ENCODE measurements at places on chromosomes 1 and 21. TPM values are rescaled to one million over a fixed set of nuclear protein-coding genes. Genes with fewer than 3 reads are reported as not detected.

Gene SAMD11
- total RNA-seq: not detected

Gene ATF3
- 1.4 TPM for total RNA-seq

Gene KCNC4
- 13.6 TPM for total RNA-seq

Gene RGSL1
- total RNA-seq: not detected

Gene SLAMF8
- not detected for total RNA-seq

Gene GPR89B
- 17.1 TPM for total RNA-seq

Gene ARTN
- total RNA-seq: 0.27 TPM

Gene CFAP126
- total RNA-seq: not detected

Gene SH3D21
- total RNA-seq: 2.8 TPM

Gene CHD5
- 0.07 TPM for total RNA-seq

Gene FCGR3A
- total RNA-seq: not detected

Gene SH2D2A
- total RNA-seq: 0.27 TPM

Gene OR2L8
- not detected for total RNA-seq

Gene SLC9C2
- total RNA-seq: not detected

Gene DDR2
- total RNA-seq: 65.0 TPM

Gene CA14
- not detected for total RNA-seq

Gene S100A5
- total RNA-seq: not detected

Gene DENND2D
- total RNA-seq: 0.36 TPM

Gene LDLRAD1
- not detected for total RNA-seq

Gene DNM3
- total RNA-seq: 3.3 TPM

Gene MLLT11
- 11.7 TPM for total RNA-seq

Gene BRDT
- total RNA-seq: not detected

Gene CCDC30
- 0.53 TPM for total RNA-seq

Gene ZBTB37
- 5.0 TPM for total RNA-seq

Gene RNF223
- not detected for total RNA-seq

Gene KIF17
- 0.13 TPM for total RNA-seq

Gene TP73
- 0.13 TPM for total RNA-seq

Gene TINAGL1
- total RNA-seq: 456 TPM

Gene HENMT1
- 1.9 TPM for total RNA-seq

Gene ELAVL4
- not detected for total RNA-seq

Gene FMO5
- total RNA-seq: 1.1 TPM

Gene NSUN4
- 26.8 TPM for total RNA-seq

Gene RHD
- total RNA-seq: not detected

Gene RNF2
- total RNA-seq: 31.4 TPM

Gene NUAK2
- total RNA-seq: 0.93 TPM

Gene C1orf226
- total RNA-seq: 3.7 TPM

Gene HEYL
- total RNA-seq: not detected

Gene GPR25
- total RNA-seq: not detected

Gene PTGER3
- 0.07 TPM for total RNA-seq

Gene SLC2A5
- not detected for total RNA-seq

Gene VANGL1
- total RNA-seq: 25.8 TPM

Gene NTMT2
- not detected for total RNA-seq

Gene PRAMEF20
- total RNA-seq: not detected

Gene SLAMF9
- not detected for total RNA-seq

Gene HES3
- total RNA-seq: not detected

Gene SELENOF
- 305 TPM for total RNA-seq

Gene CAPZB
- 151 TPM for total RNA-seq

Gene OR6K6
- not detected for total RNA-seq

Gene BCAR3
- 54.1 TPM for total RNA-seq

Gene OR2L13
- total RNA-seq: not detected

Measured in thoracic aorta endothelial cell (primary cell).